T-helper 9 cell (primary cell): ENCODE measurements at places on chromosomes 5 and 9.

DNA sequence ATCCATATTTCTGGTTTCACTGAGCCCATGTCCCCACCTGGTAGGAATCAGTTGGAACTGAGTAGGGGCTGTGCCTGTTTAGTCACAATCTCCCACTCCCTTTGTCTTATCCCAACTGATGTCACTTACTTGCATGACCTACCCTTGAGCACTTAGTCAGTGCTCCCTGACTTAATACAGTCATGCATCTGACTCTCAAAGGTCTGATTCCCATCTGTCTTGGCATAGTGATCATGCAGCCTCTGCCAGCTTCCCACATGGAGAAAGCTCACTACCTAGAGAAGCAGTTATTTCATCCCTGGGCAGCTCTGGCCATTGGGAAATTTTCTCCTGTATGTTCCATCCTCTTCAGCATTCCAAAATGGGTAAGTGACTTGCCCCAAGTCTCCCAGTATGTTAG is 24.8 kb downstream of the ABLIM3 start:
- no peak for DNase-seq

GRCh38 chr9:85940832-85941621 is at the start of gene NAA35:
Gene NAA35 (plus strand): TSS chr9:85941146. CDS start chr9:85942160, 1,014 bp downstream.
- DNase-seq, result peak; percentile 98

DNA sequence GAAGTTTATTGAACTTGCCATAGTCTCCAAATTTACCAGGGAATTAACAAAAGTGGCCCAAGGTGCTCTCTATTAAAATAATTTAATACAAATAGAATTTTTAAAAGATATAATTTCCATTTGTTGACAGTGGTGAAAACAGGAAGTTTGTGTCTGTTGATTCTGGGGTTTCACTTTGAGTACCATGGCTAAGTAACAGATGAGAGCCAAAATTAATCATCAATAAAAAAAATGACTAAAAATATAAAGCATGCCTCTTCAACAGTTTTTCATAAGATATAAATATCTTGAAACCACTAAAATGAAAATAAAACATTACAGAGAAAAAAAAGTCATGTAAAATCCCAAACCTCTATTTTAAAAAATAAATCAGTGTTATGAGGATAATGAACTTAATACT is 49.8 kb downstream of the SGCD start:
- no peak for DNase-seq

DNA sequence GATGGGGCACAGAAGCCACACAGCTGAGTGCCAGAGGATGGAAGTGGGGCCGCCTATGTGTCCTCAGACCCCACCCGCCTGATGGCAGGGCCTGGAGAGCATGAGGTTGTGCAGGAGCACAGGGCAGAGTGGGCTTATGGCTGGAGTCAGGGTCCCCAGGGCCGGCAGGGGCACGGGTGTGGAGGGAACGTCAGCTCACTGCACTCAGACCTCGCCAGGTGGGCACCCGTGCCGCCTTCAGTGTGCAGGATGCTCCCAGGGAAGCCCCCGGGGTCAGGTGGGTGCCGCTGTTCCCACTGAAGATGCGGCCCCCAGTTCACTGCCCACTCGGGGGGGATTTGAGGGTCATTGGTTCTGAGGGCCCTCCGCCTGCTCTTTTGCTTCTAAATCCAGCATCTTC is 34.9 kb downstream of the EXOC3 start:
- no peak for DNase-seq

GRCh38 chr5:151020304-151021110 is at the start of gene GPX3:
Gene GPX3 (plus strand): TSS chr5:151020591. CDS start chr5:151020655, 64 bp downstream.
- DNase-seq, result no peak

DNA sequence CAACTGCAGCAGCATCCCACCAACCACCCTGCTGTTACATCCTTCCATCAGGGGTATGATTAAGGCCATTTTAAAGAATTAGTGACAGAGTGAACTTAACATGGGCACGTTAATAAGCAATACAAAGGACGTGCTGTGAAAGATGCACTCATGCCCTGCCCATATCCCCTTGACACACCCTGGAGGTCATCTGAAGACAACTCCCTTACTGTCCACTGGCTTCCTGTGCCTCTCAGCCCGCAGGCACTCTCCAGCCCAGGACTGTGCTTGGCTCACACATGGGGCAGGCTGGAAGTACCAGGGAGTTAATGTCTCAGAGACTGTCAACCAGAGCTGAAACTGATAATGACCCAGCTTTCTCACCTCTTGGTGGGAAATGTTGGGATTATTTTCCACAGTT is 81.8 kb downstream of the TRIM36 start:
- no peak for DNase-seq

DNA sequence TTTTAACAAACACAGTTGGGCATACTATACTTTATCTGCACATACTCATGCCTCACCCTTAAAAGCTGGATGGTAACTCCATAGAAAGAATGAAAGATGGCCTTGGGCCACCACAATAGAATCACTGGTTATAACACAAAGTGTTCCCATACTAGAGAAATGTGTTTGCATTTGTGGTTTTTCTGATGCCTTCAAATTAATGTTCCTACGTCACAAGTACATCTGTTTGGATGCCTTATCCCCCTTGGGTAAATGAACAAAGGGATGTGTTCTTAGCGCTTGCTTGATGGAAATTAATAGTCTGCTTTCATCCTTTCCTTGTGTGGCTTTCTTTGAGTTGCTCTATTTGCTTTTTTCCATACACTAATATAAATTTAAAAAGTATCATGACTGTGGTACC is 291.1 kb upstream of the PDE4D start:
- DNase-seq, result no peak

DNA sequence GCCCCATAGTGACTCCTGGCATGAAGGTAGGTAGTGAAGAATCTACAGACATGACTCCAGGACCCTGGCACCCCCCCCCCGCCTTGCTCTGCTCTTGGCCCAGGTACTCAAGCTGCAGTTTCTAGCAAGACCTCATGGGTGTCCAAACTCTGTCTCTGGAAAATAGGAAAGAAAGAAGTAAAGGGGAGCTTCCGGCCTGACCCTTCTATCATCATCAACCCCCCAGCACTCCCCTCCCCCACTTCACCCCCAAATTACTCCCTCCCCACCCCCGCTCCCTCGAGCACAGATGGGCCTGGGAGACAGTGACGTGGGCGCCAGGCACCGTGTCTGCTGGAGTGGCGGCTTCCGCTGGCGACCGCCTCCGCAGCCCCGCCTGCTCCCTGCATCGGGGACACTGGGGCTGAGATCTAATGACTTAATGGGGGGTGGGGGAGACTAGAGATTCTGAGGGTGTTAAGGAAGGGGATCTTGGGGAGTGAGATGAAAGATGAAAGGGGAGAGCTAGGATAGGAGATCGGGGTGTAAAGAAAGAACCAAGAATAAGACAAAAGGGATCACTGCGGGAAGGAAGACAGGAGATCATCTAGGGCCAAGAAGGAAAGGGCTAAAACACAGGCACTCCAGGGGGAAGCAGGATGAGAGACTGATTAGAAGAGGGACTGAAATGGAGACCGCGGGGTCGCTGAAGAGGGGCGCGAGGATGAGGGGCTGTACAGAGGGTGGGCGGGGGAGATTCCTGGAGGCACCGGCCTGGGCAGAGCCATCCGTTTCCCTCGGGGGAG is 1.1 kb upstream of the DNAJB5 start:
- peak; percentile 35 for DNase-seq

DNA sequence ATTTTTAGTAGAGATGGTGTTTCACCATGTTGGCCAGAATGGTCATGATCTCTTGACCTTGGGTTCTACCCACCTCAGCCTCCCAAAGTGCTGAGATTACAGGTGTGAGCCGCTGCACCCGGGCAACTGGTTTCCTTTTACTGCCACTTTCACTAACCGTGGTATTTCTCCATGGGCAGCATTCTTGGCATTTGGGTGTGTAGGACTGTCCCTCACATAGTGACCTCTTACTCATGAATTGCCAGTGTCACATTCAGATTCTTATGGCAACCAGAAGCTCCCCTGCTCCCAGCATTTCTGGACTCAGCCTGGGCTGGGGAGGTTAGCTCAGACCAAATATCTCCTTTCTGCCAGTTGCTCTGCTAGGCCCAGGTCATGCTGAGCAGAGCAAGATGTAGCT is 50.1 kb downstream of the FOXI1 start:
- DNase-seq, result no peak

GRCh38 chr9:104227108-104227507 is 133.0 kb downstream of the SMC2 start:
- no peak for DNase-seq

- no peak for DNase-seq
These were observed 55.5 kb upstream of the STC2 start for GRCh38 chr5:173383711-173384110.

- no peak for DNase-seq
These were observed 898 bp downstream of the CDH10 start for GRCh38 chr5:24643880-24644279.

DNA sequence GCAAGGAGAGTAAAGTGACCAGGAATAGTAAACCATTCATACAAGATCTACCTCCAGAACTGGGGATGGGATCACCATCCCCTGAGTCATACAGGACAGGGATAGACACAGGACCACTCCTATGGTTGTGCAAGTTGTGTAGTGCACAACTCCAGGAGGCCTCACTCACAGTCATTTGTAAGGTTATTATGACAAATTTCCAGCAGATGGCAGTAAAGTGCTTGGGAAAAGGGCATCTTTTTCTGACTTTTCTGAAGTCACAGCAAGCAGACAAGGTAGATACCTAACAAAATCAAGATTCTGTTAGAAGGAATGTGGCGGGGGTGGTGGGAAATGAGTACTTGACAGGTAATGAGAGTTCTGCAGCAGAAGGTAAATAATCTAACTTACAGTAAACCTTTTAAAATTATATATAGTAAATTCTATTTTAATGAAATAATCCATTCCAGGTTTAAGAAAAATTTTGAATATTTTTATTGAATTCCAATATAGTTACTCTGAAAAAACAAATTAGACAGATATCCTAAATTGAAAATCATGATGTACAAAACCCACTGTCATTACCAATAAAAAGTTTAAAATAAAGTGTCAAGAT is 16.7 kb upstream of the KIF27 start:
- no peak for DNase-seq

GRCh38 chr9:87337335-87338087 is 160.2 kb upstream of the DAPK1 start:
- DNase-seq, result no peak

DNA sequence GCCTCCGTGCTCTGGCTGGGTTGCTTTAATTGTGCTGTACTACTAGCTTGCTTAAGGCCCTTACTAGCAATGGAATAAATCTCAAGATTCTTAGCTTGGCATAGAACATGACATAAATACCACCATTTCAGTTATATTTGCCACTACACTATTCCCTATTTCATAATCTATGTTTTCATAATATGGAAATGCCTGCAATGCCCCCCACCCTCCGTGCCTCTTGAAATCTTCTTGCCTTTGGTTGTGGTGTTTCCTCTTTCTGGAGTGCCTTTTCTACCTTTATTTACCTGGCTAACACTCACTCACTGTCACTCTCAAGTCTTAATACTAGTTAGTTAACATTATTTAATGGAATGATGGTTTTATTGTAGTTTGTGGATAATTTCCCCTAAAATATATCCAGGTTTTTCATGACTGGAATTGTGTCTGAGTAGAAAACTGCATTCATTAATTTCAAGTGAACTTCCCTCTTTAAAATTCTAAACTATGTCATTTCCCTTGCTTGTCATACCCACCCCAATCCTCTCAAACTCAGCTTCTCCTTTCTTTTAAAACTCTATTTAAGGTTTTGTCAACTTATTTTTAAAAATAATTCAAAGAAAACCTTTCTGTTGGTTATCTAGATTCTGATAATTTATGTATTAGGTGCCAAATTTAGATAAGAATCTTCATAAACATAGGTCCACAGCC is 521.7 kb upstream of the DAB2 start:
- no peak for DNase-seq

DNA sequence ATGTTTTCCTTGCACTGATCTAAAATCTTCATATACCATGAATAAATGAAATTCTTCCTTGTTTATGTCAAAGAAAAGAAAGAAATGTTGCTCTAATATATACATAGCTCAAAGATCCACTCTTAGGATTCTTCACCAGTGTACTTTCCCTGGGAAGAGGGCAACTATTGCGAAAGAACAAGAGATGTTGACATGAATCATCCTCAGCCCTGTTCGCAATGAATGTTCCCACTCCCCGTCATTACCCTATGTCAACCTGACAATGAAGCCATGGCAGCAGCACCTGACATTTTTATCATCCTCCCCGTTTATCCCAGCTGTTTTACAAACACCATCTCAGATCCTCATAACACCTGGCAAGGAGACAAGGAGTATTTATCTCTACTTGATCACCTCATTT is 409.1 kb upstream of the GRIA1 start:
- no peak for DNase-seq

DNA sequence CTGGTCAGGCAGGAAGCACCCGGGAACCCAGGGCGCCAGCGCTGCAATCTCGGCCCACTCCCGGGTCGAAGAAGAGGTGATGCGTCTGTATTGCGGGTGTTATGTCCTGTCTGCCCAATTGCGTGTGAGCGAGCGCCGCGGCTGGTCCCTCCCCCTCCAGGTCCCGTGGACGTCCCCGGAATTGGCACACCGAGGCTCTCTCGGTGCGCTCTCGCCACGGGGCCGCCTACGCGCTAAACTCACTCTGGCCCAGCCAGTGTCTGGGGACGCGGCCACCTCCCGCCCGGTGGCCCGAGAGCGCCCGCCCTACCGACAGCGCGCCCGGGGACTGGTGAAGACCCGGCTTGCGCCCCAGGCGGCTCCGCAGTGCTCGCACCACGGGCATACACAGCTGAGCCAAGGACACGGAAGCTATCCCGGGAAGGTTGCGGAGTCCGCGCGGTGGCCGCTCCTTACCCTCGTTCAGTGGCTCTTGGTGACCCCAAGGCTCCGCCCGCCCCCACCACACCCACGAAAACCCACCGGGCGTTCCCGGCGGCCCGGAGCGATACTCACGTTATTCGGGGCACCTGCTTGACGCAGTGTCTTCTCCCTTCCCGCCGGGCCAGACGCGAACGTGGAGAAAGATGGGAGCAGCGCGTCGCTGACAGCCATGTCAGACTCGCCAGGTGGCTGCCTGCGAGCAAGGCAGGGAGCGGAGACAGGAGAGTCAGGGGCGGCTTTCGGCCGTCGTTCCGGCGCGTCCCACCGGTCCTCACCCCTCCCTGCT is 1.0 kb downstream of the KLF4 start:
- DNase-seq, result no peak

DNA sequence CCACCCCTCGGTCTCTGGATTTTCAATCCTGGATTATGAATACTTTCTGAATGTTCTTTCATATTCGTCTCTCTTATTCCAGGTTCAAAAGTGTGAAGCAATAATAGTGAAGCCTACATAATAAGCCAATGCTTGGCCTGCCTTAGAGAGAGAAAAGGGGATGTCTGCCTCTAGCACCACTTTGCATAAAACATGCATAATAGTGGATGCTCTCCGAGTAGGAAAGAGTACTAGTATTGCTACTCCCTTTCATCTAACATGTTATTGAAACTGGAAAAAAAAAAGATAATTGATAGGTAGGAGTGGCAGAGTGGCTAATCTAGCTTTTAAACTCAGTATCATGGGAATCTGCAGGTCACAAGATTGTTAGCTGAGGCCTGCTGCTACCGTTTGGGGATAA is 158.1 kb downstream of the SPATA31D1 start:
- DNase-seq, result no peak

DNA sequence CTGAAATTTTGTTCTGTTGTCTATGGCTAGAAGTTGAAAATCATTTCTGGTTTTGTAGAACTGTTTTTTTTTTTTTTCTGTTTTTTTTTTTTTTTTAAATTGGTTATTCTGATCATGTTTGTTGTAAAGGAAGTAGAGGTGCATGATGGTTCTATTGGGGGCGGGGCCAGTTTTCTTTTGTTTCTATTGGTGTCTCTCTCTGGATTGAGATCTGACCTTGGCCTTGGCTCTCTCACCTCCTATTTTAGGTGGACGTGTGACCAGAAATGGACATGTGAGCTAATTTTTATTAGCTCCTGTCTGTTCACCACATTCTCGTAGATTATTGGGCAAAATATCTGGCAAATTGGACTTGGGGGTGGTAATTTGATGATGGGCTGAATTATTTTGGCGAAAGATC is 3.2 kb downstream of the ZNF618 start:
- DNase-seq, result no peak
